Femur (tissue), 1 donor: ENCODE measurements at places on chromosomes 2 and 18.

DNA sequence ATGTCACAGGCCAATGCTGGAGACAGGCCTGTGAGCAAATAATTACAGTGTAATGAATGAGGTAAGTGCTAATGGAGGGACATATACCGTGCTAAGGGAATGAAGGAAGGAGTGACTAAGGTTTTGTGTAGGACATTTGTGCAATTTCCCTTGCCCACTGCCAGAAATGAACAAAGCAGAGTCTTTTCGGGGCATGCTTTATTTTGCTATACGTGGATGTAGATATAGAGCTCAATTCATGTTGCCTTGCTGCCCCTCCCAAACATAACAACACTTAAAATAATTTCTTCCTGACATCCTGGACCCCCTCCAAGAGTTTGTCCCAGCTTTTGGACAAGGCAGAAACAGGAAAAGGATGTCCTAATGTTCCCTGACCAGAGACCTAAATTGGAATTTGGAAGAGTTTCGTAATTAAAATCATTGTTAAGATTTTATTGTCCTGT, 23.7 kb upstream of the CD28 start:
- no peak for DNase-seq

DNA sequence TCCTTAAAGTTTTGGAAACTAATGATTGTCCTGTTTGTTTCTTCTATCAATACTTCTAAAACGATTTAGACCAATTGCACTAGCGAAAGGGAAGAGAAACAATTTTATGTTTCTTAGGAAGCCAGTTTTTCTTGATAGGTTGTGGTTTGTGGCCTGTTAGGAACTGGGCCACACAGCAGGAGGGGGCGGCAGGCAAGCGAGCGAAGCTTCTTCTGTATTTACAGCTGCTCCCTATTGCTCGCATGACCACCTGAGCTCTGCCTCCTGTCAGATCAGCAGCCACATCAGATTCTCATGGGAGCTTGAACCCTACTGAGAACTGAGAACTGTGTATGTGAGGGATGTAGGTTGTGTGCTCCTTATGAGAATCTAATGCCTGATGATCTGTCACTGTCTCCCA, 201.5 kb upstream of the PXDN start:
- DNase-seq = no peak

- DNase-seq = no peak
These were observed 567.0 kb upstream of the SOX11 start for GRCh38 chr2:5125017-5125730.

DNA sequence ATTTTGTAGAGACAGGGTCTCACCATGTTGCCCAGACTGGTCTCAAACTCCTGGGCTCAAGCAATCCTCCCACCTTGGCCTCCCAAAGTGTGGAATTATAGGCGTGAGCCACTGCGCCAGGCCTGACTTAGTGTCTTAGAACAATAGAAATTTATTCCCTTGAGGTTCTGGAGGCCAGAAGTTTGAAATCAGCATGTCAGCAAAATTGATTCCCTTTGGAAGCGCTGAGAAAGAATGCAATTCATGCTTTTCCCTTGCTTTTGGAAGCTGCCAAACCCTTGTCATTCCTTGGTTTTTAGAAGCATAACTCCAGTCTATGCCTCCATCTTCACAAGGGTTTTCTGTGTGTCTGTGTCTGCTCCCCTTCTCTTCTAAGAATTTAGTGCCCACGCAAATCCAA, 20.7 kb downstream of the ST8SIA3 start:
- DNase-seq = no peak

DNA sequence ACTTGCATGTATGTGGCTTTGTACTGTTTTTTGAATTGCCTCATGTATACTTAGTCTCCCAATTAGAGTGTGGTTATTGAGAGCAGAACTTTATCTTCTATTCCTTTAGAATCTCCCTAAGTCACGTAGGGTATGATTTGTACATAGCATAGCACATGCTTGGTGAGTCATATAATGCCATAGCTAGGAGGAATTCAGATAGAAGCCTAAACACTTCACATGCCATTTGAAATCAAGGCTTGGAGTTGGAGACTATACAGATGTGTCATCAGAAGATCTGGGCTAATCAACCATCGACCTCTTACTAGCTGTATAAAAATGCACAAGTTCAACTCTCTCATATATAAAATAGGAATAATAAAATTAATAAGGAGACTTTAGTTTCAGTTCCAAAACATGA, 222.6 kb upstream of the ST6GAL2 start:
- DNase-seq = no peak

GRCh38 chr2:112474844-112475486, 7.0 kb upstream of the TTL start:
- DNase-seq = no peak

DNA sequence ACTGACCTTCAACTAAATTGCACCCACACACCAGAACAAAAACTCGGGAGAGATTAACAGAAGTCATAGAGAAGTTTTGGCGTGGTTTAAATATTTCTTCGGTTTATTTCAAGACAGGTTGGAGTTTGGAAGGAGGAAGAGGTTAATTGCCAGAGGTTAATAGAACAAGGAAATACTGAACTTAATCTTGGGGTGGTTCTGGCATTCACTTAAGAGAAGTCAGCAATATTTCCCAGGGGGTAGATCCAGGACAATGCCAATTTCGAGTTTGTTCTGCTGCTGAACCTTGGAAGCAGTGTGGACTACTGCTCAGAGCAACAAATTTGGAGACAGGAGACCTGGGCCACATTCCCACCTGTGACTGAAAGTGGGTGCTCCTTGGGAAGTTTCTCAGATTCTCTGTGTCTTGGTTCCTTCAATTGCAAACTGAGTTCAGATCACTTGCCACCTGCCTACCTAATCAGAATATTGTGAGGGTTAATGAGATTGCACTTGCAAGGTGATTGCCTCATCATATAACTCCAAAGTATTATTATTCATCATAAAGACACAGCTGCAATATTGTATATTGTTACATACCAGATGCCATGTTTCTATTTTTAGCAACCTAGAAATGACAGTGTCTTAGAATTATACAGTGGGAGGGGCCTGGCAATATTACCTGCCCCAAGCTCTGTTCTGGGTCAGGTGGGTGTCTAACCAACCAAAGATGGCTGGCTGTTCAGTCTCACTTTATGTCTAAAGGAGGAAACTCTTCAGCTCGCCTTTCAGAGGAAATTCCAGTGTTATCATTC, 217.4 kb downstream of the CDCA7 start:
- DNase-seq = no peak
